ENCODE measurements at places on chromosomes 3 and 15.

DNA sequence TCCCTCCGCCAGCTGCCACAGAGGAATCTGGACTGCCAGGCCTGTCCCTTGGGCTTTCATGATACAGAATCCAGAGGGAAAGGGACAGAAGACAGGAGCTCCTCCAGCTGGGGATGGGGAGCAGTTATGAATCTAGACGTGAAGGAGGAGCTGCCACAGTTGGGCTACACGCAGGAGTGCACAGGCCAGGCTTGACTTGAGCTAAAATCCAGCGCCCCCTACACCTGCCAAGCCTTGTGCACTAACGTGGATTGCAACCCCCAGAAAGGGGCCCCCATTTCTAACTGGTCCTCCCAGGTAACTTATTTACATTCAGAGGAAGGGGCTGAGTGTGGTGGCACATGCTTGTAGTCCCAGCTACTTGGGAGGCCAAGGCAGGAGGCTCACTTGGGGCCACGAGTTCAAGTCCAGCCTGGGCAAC is 14.3 kb downstream of the KLHL6 start:
- no peak for DNase-seq

- DNase-seq: no peak
These were observed 99.2 kb downstream of the PDZRN3 start for GRCh38 chr3:73525591-73525990.

- peak; percentile 90 for DNase-seq
These were observed 96.5 kb upstream of the MYO5C start for GRCh38 chr15:52392008-52392687.

- DNase-seq: no peak
These were observed 18.4 kb upstream of the KLF13 start for GRCh38 chr15:31308185-31308639.

- DNase-seq: no peak
These were observed 21.8 kb upstream of the SLC25A38 start for GRCh38 chr3:39361252-39361927.

DNA sequence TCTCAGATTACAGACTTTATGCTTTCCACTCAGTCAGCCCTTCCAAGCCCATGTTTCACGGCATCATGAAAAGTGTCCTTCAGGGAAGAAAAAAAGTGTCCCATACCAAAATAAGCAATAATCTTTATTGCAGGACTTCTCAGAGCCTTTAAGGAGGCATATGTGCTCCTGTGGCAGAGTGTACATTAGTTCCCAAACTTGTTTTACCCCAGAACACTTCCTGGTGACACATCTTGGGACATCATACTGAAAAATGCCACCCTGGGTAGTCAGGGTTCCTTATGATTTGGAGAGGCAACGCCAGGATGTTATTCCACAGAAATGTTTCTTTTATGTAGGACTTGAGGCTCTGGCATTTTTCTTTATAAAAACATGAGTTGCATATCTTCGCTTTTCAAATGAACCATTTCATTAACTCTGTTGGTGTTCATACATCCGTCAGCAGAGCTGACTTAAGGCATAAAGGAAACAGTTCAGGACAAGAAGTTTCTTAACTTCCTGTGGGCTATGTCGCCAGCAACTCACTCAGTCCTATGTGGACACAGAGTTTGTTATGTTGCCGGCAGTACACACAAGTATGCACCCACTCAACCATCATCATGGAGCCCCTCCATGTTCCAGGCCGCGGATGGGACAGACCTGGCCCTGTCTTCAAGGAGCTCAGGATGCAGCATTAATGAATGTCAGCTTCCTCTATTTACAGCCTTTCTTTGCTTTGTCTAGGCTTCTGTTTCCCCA is 63.8 kb downstream of the CASR start:
- DNase-seq: no peak

GRCh38 chr3:195017151-195017550 is 253.8 kb downstream of the XXYLT1 start:
- no peak for DNase-seq

GRCh38 chr3:168161696-168162095 is 66.0 kb upstream of the GOLIM4 start:
- no peak for DNase-seq

- DNase-seq: peak; percentile 99
These were observed 72.6 kb downstream of the MYO1E start for GRCh38 chr15:59299929-59300617.

DNA sequence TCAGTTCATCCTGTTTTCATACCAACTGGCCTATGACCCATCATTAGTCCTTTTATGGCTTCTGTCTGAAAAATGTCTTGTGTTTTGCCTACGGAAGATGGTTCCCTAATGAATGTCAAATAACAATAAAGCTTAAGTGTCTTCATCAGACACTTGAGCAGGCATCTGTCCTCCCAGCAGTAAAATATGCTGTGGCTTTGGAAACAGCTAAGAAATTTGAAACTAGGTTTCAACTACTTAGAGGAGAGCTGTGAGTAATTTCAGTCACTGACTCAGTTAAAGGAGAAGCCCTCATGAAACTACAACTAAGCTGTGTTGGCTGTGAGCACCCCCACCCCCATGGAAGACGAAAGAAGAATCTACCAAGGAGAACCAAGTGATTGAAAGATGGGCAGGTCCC is 409.4 kb upstream of the PPP2R3A start:
- DNase-seq: peak; percentile 2

DNA sequence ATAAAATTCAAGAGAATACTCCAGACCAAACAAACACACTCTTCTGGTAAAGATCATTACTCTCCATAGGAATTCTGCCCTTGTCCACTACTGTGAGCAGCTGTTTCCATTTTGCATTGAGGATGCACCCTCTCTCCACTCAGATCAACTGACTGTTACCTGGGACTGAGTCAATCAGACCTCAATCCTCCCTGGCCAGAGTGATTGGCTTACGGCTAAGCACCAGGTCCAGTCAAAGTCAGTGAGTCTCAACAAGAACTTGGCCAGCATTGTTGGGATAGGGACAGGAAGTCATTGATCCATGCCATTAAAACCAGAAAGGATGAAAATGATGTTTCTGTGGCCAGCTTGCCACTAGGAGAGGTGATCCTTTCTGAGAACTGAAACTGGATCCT is 79.7 kb downstream of the WNT5A start:
- DNase-seq: peak; percentile 66

DNA sequence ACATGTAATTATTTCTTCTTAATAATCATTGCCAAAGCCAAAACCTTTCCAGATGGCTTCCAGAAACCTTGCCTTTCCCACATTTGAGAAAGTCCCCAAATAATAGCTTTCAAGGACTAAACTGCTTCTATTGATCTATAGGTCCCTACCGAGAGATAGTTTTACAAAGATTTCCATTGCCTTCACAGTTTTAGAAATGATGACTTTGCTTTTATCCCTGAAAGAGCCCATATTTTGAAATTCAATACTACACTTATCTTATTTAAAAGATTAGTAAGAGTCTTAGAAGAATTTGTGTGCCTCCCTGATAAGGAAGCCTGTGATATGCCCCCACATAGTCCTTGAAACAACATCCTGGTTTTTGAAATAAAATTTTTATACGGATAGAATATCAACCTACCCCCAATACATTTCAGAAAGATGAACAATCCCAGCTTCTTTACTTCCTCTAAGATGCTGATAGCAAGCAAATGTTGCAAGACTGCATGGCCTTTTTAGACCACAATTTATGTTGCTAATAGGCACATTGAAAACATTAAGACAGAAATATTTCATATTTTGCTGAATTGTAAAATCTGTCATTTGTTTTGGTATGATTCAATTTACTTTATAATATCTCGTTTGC is 146.3 kb downstream of the TMCO5A start:
- no peak for DNase-seq

GRCh38 chr15:66611257-66612053 is 45.7 kb upstream of the LCTL start:
- no peak for DNase-seq

GRCh38 chr15:92917598-92918407 is 17.7 kb downstream of the CHD2 start:
- peak; percentile 93 for DNase-seq

DNA sequence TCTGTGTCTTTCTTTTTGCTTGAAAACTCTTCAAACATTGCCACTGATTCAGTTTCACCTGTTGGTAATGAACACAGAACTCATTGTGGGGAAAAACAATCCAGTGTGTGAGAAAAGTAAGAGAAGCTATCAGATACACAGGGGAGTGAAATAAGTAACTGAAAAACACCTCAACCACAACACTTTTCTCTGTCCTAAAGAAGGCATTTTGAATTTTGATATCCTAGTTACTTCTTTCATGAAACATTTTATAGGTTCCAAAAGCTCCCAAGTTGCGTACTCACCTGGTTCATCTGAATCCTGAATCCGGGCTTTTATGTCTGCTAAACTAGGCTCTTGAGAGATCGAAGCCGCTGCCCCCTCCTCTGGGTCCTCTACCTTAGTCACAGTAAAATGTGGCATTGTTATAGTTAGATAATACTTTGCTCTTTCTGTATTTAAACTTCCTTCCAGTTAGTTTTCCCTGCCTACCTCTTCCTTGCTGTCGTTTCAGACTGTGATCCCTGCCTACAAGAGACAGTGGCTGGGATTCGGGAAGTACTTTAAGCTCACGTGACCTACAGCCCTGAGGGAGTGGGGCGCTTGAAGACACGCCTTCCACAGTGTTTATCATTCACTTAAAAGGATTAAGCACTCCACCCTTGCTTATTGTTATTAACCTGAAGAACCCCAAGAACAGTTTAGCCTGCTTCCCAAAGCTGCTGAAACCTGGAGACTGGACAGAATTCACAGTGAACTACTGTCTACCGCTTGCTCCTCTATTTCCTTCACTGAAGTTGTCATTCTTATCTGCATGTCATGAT is 19.1 kb downstream of the SLC12A6 start:
- peak; percentile 9 for DNase-seq

DNA sequence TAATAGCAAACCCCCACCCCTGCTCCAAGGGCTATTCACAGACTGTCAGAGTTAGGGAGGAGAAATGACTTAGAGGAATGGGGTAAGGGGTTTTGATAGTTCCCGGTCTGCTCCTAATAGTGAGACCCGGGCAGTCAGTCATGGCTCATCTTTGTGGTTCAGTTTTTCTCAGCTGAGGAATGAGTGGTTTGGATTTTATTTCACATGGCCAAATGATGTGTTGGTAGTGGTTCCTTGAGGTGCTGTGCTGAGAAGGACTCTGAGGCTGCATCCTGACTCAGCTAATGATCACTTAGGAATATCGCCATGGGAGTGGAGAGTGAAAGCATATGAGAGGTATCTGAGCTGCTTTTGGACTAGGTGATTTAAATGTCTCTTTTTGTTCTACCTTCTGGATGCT is 80.2 kb downstream of the LPP start:
- peak; percentile 86 for DNase-seq

DNA sequence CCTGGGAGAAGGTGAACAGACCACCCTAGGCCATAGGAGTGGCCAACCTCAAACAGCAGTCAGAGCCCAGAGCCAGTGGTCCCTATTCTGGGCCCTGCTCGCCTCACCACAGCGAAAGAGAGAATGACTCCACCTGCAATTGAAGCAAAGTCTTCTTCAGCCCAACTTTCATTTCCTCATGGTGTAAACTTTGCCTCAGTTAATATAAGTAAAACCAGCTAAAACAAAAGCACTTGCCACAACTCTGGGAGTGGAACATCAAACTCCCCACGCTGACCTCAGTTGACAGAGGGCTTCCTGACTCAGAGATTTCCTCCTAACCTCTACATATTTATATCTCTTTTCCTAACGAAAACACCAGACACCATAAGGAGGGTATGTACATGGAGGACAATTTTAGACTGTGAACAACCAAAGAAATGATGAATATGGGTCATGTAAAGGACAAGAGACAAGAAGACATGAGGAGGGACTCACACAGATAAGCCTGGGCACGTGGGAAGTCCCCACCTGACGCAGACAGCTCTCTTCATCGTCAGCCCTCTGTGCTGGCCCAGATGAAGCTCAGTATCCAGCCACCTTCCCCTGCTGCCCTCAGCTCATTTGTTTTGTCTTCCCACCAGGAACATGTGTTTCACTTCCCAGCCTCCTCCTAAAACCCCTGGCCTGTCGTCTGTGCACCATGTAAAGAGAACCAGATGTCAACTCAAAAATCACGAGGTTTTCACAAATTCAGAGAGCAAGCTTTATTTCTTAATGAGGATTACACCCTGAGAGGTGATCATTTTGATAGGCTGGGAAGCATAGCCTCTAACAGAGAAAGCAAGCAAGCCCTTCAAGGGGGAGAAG is 140.9 kb downstream of the KCNMB2 start:
- DNase-seq: no peak
